Right hindlimb (tissue), 1 donor: ENCODE measurements at places on chromosomes 16 and 17.

- no peak for DNase-seq
These were observed 204.9 kb downstream of the LGALS9B start for GRCh38 chr17:20262226-20263114.

DNA sequence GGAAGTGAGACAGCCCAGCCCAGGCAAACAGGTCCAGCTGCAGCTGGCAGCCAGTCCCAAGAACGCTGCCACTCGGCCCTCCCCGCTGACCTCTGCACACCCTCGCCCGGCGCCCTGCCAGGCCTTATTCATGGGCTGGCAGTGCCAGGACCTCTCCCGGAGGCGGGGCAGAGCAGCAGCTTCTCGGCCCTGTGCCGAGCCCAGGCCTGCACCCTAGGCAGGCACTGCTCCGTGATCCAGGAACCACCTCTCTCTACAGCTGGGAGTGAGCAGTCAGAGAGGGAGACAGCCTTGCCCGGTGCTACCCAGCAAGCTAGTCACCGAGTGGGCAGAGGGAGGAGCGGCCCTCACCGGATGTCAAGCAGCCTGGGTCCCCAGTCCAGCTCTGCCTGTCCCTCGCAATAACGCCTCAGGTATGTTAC, 79.9 kb upstream of the CBX4 start:
- DNase-seq, result peak; percentile 87

- DNase-seq, result no peak
These were observed 26.4 kb upstream of the ABR start for GRCh38 chr17:1206026-1206777.

DNA sequence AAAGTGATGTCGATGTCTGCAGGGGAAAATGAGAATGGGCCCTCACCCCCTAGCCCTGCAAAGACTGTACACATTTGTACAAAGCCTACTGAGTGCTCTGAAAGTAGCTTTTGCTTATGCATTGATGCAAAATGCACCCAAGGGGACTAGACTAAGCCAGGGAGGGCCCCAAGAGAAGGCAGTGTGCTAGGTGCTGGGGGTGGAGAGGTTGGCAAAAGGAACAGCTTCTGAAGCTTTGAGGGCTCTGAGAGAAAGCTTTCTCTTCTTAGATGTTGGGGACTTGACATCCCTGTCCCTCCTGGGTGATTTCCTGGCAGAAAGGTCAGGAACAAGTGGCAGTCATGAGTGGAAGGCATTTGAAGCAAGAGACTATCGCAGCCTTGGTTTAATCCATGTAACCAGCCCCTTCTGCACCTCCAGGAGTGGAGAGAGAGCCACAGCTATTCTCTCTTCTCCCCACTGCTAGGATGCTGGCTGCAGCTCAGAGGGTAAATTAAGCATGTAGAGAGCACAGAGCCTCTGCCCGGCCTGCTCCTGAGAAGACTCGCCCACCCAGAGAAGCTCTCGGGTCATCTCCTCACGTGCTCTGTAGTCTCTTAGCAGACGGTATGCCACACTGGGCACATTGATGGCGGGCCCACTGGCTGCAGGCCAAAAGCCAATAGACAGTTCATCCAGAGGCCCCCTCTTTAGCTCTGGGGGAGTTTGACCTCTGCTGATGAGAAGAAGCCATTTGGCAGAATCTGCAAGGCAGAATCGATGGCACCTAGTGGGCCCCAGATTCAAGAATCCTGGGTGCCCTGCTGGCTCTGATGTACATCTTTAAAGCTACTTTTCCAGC, 221.4 kb downstream of the MSI2 start:
- DNase-seq, result no peak

- no peak for DNase-seq
These were observed 84.6 kb upstream of the WSB1 start for GRCh38 chr17:27209316-27209715.

DNA sequence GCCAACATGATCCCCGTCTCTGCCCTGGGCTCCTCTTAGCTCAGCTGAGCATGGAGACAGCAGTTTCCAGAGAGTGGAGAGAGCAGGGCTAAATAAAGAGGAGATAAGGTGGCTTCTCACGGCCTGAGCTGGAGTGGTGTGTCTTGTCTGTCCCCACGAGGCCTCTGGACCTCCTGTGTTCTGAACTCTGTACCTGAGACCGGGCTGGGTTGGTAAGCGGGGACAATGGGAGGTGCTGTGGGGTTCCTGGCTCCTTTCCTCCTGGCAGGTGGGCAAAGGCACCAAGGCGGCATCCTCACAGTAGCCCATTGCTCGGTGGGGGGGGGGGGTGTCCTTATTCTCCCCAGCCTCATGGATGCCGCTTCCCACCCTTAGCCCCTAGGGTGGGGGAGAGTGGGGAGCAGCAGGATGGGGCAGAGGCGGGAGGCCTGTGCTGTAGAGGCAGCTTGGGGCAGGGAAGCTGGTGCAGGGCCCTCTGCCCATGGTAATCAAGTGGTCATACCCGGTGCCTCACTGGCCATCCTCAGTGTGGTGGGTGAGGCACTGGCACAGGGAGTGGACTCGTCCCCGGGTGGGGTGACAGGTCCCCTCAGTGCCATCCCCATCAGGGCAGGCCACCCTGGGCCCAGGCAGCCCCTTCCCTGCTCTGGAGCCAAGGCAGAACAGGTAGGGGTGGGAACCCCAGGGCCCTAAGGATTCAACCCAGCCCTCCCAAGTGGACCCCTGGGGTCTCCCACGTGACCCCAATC, 2.8 kb downstream of the AANAT start:
- no peak for DNase-seq

DNA sequence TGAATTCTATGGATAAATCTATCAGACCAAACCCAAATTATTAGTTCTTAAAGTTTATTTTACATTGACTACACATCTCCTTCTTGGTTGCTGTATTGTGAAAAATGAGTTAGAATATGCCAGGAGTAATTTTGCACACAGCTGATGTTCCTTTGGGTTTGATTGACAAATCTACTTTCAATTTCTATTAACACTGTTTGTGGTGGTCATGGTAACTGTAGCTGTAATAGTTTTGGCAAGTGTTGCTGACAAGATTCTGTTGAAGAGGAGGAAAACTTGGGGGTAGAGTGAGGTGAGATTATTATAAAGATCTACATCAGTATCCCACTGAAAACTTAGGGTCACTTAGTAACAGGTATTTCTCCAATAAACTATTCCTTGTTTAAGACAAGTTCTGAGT, 30.3 kb downstream of the MRTFB start:
- DNase-seq, result no peak

- no peak for DNase-seq
These were observed 226.3 kb downstream of the CBLN1 start for GRCh38 chr16:49055291-49055690.

DNA sequence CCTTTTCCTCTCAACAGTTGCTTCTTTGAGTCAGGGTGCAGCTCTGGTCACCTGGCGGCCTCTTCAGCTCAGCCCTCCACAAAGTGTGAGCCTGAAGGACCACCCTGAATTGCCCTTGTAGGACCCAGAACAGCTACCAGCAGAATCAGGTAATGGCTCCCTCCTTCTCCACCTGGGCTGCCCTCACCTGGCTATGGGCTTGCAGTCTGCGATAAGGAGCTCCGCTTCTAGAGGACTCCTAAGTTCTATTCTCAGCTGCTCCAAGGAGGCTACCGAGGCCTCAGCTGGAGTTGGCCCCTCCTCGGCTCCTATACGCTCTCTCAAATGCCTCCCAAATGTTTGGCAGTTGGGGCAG, 13.4 kb downstream of the SMIM5 start:
- DNase-seq, result no peak

GRCh38 chr17:29433541-29433940, 43.4 kb downstream of the TAOK1 start:
- DNase-seq, result no peak

DNA sequence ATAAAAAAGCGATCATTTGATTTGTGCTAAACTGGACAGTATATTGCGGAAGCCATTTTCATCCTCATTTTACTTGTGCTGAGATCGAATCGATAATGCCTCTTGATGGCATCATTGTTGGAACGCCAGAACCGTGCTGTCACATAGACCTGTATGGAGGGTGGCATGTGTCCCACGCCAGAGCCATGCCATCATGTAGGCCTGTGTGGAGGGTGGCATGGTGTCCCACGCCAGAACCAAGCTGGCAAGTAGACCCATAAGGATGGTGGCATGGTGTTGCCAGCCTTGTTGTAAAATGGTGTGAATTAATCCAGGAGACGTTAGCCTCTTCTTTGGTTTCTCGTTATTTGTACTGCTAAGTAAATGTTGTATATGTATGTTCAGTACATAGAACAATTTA, 222.7 kb upstream of the CHMP6 start:
- DNase-seq, result no peak

- DNase-seq, result no peak
These were observed 165.1 kb downstream of the CHD9 start for GRCh38 chr16:53219795-53220454.

GRCh38 chr17:67095803-67096202, 51.4 kb downstream of the CACNG1 start:
- DNase-seq, result no peak

- DNase-seq, result peak; percentile 21
These were observed 26.8 kb downstream of the TNFRSF13B start for GRCh38 chr17:16945136-16945482.

DNA sequence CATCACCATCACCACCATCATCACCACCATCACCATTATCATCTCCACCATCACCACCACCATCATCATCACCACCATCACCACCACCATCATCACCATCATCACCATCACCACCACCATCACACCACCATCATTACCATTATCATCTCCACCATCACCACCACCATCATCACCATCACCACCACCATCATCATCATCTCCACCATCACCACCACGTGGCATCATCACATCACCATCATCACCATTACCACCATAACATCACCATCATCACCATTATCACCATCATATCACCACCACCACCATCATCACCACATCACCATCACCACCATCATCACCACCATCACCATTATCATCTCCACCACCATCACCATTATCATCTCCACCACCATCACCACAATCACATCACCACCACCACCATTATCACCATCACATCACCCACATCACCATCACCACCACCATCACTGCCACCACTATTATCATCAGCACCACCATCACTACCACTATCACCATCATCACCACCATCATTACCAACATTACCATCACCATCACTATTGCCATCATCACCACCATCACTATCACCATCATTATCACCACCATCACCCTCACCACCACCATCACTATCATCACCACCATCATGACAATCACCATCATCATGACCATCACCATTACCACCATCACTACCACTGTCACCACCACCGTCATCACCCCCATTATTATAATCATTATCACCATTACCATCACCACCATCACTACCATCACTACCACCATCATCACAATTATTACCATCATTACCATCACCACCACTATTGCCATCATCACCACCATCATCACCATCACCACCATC, 99.1 kb downstream of the DNAH17 start:
- DNase-seq, result no peak

DNA sequence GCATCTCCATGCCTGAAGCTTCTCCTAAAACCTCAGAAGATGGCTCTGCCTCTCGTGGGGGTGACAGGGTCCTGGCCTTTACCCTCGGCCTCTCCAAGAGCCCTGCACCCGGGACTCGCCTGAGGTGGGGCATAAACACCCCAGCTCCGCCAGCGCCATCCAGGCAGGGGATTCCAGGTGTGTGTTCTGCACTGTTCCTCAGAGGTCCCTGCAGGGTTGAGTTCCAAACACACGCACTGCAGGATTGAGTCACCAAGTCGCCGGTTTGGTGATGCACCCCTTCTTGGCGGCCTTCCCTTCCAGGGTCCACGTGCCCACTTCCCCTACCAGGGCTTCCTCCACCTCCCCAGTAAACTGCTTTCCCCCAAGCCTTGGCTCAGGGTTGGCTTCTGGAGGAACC, 40.0 kb upstream of the RBFOX3 start:
- peak; percentile 11 for DNase-seq

GRCh38 chr17:57677301-57677700, 67.8 kb downstream of the CCDC182 start:
- no peak for DNase-seq

DNA sequence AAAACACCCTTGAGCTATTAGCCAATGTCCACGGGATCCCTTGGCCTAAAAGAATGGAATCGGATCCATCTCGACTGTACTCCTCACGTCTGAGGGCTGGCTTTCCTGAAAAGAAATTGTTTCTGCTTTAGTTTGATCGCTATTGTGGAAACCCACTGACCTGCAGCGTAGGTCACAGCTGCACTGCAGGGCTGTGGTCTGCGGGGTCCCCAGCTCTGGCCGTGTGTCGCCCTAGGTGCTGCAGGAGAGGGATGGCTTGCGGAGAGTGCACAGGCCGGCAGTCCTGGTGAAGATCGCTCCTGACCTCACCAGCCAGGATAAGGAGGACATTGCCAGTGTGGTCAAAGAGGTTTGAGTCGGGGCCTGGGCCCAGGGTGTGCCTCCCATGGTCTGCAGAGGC, 13.6 kb downstream of the DHODH start:
- DNase-seq, result no peak

DNA sequence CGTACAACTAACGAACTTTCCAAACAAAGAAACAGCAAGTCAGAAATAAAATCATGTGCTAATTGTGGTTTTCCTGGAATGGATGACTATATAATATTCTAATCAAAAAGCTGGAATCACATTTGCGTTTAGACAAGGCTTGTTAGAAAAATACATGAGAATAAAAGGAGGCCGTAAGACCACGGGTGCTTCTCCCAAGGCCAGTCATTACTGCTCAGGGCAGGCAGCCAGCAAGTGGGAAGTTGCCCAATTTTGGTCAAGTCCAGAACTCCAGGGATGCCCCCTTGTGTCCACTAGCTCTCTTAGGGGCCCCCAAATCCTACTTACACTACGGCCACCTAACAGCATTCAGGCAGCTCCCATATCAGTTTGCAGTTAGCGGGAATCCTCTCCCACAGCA, 25.9 kb upstream of the LYRM9 start:
- no peak for DNase-seq

- DNase-seq, result no peak
These were observed 110.6 kb upstream of the RBBP6 start for GRCh38 chr16:24428756-24429155.

DNA sequence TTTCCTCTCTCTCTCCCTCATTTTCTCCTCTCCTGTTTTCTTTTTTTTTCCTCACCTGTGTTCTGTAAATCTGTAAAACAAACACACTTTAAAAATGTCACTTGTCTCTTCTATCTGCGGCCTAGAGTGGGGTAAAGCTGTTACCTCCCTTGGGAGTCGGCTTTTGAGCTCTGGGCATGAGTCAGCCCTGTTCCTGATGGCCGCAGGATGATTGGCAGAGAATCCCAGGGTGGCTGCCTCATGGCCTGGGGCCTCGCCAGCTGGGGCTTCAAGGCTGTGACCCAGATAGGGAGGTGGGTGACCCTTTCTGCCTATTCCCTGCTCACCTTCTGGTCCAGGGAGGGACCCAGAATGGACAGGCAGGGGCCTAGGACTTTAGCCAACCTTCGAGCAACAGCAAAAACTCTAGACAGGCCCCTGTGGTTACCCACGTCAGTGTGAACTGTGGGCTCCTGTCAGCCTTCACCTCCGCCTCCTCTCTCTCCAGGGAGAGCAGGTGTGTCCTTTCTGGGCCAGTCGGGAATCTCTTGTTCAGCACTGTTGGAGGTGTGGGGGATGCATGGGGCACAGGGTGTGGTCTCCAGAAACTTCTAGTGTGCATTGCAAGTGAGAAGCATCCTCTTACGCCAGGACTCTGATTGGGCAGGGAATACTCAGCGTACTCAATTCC, 87.4 kb downstream of the RAP1GAP2 start:
- no peak for DNase-seq
